ENCODE measurements at places on chromosomes 12 and 14.

GRCh38 chr12:93912086-93912733 is 235.0 kb downstream of the CRADD start:
- no peak for DNase-seq

GRCh38 chr14:35369701-35370191 is 34.8 kb downstream of the NFKBIA start:
- DNase-seq: no peak

GRCh38 chr12:170371-171225 is 43.4 kb downstream of the SLC6A12 start:
- no peak for DNase-seq

DNA sequence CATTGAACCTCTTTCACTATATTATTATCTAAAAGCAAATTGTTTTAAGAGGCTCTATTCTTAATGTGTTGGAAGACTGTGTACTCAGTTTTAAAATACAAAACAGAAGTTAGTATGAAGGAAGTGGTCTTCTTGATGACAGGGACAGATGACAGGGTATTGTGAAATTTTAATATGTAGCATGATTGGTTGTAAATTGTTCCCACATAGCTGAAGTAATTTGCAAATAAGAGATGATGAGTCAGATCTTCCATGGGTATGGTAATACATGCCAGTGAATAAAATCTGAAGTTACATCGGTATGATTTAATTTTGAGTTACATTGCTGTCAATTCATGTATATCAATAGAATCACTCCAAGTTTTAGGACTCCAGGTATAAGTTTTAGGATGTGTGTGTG is 454.8 kb downstream of the AEBP2 start:
- no peak for DNase-seq

DNA sequence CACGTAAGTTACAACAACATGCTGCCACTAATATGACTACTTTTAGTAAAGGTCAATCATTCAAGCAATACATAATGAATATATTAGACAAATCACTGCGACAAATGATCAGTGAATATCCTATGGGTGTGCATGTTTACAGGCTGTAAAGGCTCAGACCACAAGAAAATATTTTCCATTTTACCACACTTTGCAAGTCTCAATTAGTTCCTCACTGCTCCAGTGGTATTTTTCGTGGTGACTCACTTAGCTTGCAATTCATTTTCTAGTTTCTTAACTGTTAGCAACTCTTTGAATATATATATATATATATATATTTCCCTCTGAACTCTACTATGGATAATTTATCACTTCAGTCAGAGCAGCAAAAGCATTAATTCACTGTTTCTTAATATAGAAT is 96.9 kb downstream of the EML5 start:
- DNase-seq: no peak

DNA sequence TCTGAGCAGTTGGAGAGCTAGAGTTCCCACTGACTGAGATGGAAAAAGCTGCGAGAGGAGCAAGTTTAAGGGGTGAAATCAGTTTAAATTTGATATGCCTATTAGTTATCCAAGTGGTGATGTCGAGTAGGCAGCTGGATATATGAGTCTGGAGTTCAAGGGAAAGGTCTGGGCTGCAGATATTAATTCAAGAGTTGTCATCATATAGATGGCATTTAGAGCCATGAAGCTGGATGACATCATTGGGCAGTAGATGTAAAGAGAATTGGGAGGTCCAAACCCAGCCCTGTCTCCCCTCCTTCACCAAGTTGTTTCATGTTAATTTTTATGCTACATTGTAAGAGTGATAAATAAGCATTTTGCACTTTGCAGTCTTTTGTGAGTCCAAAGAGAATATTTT is 898.1 kb downstream of the GALC start:
- DNase-seq: no peak

GRCh38 chr14:102544747-102545460 is 35.3 kb upstream of the ANKRD9 start:
- no peak for DNase-seq

- no peak for DNase-seq
Observed at GRCh38 chr14:56147986-56148901, 30.0 kb downstream of the PELI2 start.

GRCh38 chr12:120346681-120347080 is 19.1 kb upstream of the PLA2G1B start:
- no peak for DNase-seq

DNA sequence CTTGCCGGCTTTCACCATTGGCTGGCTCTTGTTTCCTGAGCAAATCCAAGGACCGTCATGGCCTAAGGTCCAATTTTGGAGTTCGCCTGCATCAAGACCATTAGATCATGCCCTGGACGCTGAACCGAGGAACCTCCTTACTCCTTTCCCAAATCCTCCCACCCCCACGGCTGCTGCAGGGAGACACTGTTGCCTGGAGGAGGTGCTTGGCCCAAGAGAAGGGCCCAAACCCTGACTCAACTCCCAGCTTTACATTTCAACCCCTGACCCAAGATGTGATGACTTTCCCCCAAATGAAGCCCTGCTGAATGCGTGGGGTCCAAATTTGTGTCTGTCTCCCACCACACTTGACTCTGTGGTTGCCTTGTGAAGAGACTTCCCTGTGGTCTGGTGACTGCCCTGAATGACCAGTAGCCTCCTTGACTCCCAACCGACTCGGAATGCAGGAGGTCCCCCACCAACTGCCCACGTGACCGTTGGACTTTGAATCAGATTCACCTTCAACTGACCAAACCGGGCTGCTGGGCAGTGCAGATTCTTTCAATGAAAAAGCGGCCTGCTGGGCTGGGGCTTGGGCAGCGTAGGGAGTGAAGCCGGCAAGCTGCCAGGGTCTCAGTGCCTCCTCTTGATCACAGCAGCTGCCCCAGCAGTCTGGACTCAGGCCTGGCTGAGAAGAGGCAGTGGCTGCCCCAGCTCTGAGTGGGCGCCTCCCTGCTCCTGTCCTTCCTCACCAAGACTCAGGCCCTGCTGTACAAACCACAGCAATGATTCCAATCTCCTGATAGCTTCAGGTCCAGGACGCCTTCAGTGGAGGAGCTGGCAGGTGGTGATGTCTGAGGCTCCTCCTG is 46.7 kb upstream of the OASL start:
- DNase-seq: no peak

- DNase-seq: no peak
Observed at GRCh38 chr12:95463050-95463449, 10.9 kb upstream of the METAP2 start.

DNA sequence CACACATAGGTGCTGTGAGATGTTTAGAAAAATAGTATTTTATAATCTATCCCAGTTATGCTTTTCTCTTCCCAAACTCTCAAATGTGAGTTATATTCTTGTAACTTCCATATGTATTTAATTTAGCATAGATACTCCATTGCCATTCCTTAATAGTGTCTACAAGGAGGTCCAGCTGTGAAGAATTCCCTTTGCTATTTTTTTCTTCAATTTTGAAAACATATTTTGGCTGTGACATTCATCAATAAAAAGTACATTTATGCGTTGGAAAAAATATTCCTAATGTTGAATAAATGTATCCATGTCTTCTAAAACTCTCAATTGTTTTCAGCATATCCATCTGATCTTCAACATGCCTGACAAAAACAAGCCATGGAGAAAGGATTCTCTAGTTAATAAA is 1402.0 kb upstream of the SEL1L start:
- no peak for DNase-seq

- no peak for DNase-seq
Observed at GRCh38 chr12:78916845-78917480, 52.4 kb downstream of the SYT1 start.

DNA sequence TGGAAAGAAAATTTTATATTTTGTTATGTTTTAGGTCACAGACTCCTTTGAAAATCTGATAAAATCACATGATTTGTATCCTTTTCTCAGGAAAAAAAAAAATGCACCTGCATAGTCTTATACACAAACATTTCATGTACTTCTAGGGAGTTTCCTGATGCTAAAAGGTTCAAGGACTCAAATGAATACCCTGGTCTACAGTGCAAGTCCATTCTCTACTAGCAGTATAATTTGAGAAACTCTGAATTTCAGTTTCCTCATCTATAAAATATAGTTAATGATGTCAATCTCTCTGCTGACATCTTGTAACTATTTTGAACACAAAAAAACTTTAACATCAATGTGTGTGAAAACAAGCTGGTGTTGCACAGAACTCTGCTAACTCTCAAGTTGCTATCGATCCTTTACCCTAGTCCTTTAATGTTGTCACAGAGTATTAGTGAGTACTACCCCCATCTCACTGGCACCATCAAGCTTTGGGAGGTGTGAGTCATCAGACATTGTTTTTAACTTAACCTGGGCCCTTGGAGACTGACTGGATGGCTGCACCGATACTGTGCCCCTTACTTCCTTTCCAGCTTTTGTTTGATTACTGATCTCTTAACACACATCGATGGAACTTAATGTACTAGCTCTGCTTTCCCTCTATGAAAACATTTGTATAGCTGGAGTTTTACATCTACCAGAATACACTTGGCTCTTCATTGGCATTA is 251.9 kb upstream of the SOX5 start:
- no peak for DNase-seq

DNA sequence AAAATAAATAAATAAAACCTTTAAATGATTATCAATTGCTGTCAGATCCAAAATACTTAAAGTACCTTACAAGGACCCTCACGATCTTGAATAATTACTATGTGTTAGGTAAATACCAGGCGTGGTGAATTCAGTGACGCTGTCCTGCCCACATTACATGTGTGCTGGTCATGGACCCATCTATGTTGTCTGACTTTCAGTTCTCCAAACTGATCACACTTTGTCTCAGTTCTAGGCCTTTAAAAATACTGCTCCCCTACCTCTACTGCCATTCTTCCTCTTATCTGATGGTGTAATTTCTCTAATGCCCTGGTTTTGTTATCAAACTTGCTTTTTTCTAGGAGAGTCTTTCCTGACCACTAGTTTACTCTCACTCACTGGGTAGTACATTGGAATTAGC is 520.7 kb downstream of the TRHDE start:
- DNase-seq: no peak
